ENCODE measurements at places on chromosomes 11 and 22. TPM values are rescaled to one million over a fixed set of nuclear protein-coding genes. Genes with fewer than 3 reads are reported as not detected.

The OR52W1 gene
- not detected for total RNA-seq

The MOV10L1 gene
- total RNA-seq, result 1.1 TPM

The ST14 gene
- not detected for total RNA-seq

The ALG12 gene
- total RNA-seq, result 20.6 TPM

The NDUFS8 gene
- total RNA-seq, result 172 TPM

- H3K36me3 ChIP-seq, result peaks cover 39% of the 10 kb centered on the region
- H3K27me3 ChIP-seq, result no peaks in the 10 kb centered on the region
- peaks cover 27% of the 10 kb centered on the region for H3K4me1 ChIP-seq
- H3K4me3 ChIP-seq, result no peak overlapping the region
- peak overlapping the region; percentile 37 for H3K27ac ChIP-seq
- DNase-seq, result no peak
Measured at GRCh38 chr11:62713343-62713742, 5.9 kb downstream of the GNG3 start.

DNA sequence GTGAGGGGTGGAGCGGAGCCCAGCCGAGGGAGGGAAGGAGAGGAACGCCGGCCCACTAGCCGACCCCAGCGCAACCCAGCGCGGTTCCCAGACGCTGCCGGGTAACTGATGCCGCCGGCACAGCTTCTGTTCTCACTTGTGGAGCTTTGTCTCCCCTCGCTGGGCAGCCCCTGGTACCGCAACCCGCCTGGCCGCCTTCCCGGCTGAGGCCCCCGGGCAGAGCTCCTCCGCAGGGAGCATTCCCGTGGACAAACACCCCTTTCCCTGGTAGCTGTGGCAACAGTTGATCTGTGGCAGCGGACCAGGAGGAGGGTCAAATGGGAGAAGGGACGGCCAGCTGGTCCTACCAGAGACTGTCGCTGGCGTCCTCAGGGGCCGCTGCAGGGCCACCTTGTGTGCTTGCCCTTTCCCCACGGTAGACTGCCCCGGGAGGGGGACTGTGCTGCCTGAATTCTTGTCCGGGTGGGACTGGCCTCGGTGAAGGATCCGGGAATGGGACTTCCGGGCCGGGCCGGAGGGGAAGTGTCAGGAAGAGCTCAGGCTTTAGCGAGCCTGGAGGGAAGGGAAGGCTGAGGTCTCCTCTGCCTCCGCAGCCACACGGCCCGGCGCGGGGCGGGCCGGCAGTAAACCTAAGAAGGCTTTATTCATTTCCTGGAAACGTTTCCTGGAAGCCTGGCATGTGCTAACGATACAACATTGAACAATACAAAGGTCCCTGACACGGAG lies 468.0 kb downstream of the OPCML start:
- peak overlapping the region; percentile 79 for H3K4me3 ChIP-seq
- no peaks in the 10 kb centered on the region for H3K36me3 ChIP-seq
- peaks cover 12% of the 10 kb centered on the region for H3K4me1 ChIP-seq
- DNase-seq, result no peak

GRCh38 chr11:36743039-36743438 lies 145.0 kb upstream of the RAG2 start:
- no peak overlapping the region for H3K4me3 ChIP-seq
- H3K4me1 ChIP-seq, result peaks cover 6% of the 10 kb centered on the region
- no peaks in the 10 kb centered on the region for H3K36me3 ChIP-seq
- no peak overlapping the region for H3K27ac ChIP-seq

DNA sequence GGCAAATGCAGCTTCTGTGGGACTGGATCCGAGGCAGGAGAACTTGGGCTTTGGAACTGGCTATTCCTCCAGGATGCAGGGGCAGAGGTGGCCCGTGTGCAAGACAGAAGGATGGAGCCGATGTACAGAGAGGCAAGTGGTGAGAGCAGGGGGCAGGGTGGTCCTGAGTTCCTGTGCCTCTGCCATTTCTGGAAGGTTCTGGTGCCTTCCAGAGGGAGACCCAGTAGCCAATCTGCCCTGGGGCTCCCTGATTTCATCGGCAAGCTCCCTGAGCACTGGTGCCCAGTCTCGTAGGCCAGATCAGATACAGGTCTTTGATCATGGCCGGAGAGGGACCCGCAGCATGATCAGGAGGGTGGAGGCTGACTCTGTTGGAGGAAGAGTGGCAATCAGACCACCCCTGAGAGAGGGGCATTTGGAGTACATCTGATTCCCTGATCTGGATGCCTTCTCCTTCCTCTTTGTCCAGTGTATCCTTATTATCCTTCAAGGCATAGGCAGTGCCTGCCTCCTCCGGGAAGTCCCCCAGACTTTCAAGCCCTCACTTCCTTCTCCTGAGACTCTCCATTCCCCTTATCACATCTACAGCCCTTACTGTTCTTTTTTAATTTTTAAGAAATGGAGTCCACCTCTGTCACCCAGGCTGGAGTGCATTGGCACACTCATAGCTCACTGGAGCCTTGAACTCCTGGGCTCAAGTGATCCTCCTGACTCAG lies 9.7 kb downstream of the MRGPRD start:
- peak; percentile 56 for DNase-seq
- no peaks in the 10 kb centered on the region for H3K36me3 ChIP-seq
- H3K27me3 ChIP-seq, result peaks cover 16% of the 10 kb centered on the region
- H3K4me3 ChIP-seq, result no peak overlapping the region
- no peak overlapping the region for H3K27ac ChIP-seq
- H3K4me1 ChIP-seq, result no peaks in the 10 kb centered on the region

- H3K4me3 ChIP-seq, result no peak overlapping the region
- no peaks in the 10 kb centered on the region for H3K36me3 ChIP-seq
- no peaks in the 10 kb centered on the region for H3K27me3 ChIP-seq
- no peak for DNase-seq
- H3K27ac ChIP-seq, result no peak overlapping the region
Measured at GRCh38 chr22:42203609-42204008, 66.8 kb downstream of the TCF20 start.

DNA sequence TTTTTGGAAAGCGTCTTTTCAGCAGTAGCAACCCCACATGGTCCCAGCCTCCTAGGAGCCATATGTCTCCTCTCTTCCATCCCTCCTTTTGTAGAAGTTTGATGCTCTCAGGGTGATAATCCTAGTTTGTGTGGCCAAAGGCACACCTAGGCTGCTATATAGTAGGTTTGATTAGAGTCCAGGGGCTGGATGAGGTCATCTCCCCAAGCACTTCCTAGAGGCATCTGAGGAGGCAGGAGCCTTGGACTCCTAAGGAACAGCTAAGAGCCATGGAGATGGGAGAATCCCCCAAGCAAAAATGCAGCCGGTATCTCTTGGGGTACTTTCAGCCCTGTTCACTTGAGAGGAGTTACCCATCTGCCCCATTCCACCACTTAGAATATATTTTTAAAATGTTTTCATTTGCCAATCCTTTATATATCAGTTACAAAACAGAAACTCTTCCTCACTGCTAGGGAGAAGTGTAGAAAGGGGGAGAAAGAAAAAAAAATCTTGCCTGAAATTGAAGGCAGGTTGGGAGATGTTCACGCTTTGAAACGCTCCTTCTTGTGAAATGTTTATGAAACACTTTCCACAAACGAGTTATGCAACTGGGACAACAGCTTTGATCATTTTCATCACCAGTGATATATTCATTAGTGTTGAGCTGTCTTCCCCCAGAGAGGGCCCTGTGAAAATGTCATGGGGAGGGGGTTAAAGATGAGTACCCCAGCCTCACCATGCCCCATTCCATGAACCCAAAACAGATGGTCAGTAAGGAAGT lies 31.9 kb upstream of the TLCD5 start:
- H3K4me3 ChIP-seq, result no peak overlapping the region
- peaks cover 55% of the 10 kb centered on the region for H3K27me3 ChIP-seq
- no peak for DNase-seq
- H3K4me1 ChIP-seq, result no peaks in the 10 kb centered on the region
- no peaks in the 10 kb centered on the region for H3K36me3 ChIP-seq

DNA sequence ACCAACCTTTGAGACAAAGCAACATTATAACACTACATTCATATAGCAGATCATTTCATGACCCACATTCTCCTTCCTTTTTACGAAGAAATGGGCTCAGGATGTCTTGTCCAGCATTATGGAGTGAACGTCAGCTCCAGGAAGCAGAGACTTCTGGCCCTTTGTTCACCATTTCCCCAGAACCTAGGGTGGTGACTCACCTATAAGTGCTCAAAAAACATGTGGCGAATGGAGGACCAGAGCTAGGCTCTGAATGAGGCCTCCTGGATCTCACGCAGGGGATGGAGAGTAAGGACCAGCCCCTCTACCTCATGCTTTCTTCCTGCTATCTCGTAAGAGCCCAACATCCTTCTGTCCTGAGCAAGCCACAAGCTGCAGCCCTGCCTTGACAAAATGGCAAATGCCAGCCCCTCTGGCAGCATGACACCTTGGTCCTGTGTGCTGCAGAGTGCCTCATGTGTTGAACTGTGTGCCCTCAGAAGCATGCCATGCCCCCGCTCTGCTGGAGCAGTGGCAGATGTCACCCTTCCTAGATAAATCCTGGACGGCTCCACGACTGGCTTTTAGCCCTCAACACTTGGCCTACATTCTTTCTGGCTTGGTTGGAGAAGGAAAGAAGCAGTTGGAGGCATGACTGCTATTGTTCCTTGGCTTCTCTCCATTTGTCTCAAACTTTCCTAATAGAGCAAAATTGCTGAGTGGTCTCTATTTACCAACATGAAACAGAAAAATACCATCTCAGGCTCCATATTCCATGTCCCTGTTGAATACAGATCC lies 6.5 kb upstream of the ST3GAL4 start:
- no peak overlapping the region for H3K4me3 ChIP-seq
- peak; percentile 39 for DNase-seq
- no peaks in the 10 kb centered on the region for H3K36me3 ChIP-seq
- H3K4me1 ChIP-seq, result peaks cover 67% of the 10 kb centered on the region
- no peaks in the 10 kb centered on the region for H3K27me3 ChIP-seq

GRCh38 chr11:45646275-45646927 lies 19.0 kb downstream of the CHST1 start:
- no peak overlapping the region for H3K4me3 ChIP-seq
- peaks cover 22% of the 10 kb centered on the region for H3K27me3 ChIP-seq
- H3K4me1 ChIP-seq, result no peaks in the 10 kb centered on the region
- peaks cover 4% of the 10 kb centered on the region for H3K36me3 ChIP-seq
- no peak overlapping the region for H3K27ac ChIP-seq

DNA sequence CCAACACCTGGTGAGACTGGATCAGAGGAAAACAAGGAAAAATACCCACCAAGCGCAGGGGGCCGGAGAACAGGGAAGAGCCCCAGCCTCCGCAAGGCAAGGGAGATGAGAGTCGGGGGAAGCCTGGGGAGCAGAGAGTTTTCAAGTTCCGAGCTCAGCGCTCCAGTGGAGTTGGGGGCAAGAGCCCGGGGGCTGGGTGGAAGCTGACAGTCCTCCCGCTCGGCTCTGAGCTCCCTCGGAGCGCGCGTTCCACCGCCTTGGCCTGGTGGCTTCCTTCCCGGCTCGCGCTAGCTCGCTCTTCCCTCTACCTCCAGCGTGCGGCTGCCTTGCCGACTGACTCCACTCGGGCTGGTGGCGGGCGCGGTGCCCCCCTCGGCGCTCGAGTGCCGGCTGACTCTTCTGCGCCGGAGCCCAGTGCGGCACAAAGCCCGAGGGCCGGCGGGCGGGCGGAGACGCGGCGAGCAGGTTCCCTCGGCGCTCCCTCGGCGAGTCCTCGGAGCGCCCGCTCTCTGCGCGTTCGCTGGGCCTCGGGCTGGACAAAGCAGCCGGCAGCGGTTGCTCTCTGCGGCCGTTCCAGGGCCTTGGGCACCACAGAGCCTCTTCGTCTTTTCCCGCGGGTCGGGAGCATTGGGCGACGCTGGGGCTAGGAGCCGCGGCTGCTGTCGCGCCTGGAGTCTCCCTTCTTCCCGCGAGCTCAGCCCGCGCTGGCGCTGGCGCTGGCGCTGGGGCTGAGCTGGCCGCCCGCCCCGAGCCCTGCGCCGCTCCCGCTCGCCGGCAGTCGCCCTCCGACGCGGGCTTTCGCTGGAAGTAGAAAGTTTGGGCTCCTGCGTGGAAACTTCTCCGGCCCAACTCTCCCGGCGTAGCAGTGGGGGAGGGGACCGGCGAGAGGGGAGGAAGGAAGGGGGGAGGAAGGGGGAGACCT lies 1.0 kb downstream of the PAX6 start:
- peaks cover 24% of the 10 kb centered on the region for H3K4me1 ChIP-seq
- no peak for DNase-seq
- peaks cover 73% of the 10 kb centered on the region for H3K27me3 ChIP-seq
- no peaks in the 10 kb centered on the region for H3K36me3 ChIP-seq
- H3K4me3 ChIP-seq, result peak overlapping the region; percentile 61

DNA sequence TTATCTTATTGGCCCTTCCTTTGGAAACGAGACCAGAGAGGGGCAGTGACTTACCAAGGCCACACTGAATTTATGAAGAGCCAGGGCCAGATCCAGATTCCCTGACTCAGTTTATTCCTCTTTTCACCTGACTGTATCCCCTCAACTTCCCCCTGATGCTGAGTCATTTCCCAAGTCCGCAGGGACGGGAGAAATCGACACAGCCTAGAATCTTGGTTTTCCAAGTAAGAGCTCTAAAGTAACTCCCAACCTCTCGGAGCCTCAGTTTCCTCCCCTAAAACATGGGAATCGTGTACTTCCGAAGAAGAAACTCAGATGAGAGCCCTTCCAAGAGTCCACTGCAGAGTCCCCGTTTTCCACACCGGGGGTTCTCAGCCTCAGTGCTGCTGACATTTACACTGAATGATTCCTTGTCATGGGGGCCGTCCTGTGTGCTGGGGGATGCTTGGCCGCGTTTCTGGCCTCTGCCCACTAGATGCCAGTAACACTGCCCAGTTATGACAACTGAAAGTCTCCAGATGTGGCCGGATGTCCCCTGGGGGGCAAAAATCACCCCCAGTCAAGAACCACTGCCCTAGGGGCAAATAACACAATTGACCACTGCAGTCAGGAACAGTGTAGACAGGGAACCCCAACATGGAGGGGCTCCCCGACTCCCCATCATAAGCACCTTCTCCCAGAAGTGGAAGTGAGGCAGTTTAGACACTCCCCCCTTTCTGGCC lies 11.2 kb downstream of the MPST start:
- peak overlapping the region; percentile 12 for H3K27ac ChIP-seq
- no peak overlapping the region for H3K4me3 ChIP-seq
- peaks cover 7% of the 10 kb centered on the region for H3K36me3 ChIP-seq
- peaks cover 11% of the 10 kb centered on the region for H3K27me3 ChIP-seq
- H3K4me1 ChIP-seq, result peaks cover 14% of the 10 kb centered on the region

GRCh38 chr11:123494195-123495050 lies 64.4 kb downstream of the GRAMD1B start:
- H3K27ac ChIP-seq, result peak overlapping the region; percentile 4
- no peaks in the 10 kb centered on the region for H3K36me3 ChIP-seq
- no peak overlapping the region for H3K4me3 ChIP-seq
- peaks cover 25% of the 10 kb centered on the region for H3K4me1 ChIP-seq
- H3K27me3 ChIP-seq, result no peaks in the 10 kb centered on the region

DNA sequence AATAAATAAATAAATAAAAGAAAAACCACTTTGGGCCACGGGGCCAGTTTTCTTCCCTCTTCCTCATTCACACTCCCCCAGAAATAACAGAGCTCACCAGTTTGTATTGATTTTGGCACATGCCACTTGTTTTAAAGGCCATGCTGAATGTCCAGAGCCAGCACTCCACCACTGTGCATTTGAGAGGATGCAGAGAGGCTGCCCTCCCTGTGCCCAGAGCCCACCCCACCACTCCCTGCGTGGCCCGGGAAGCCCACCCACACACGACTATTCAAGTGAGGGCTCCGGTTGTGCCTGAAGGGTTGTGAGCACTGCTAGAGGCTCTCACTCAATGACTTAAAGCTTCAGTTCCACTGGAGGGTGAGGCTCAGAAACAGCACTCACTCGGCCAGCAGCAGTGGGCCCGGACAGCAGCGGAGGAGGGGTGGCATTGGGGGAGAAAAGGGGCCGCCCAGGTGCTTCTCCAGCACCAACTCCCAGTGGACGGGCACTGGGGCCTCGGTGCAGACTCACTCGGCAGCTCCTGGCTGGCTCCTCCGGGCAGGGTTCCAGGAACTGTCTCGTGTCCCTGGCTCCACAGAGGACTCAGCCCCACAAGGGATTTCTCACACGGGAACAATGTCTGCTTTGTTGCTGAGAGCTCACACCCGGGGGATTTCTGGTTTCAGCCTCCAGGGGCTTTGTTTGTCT lies 112.7 kb downstream of the SHANK2 start:
- no peak for DNase-seq
- H3K36me3 ChIP-seq, result peaks cover 2% of the 10 kb centered on the region
- peaks cover 19% of the 10 kb centered on the region for H3K27me3 ChIP-seq
- H3K4me1 ChIP-seq, result peaks cover 17% of the 10 kb centered on the region
